Kidney (tissue), 22 donors: ENCODE measurements at places on chromosomes 2 and 18. TPM values are rescaled to one million over a fixed set of nuclear protein-coding genes. Genes with fewer than 3 reads are reported as not detected.

SLC9A4 gene
- 2.8 TPM for total RNA-seq

GDF7 gene
- total RNA-seq, result 12.5 TPM

UGT1A5 gene
- total RNA-seq, result 2.1 TPM

MERTK gene
- 32.2 TPM for total RNA-seq

DES gene
- 74.2 TPM for total RNA-seq

CFAP65 gene
- 2.0 TPM for total RNA-seq

- H3K4me1 ChIP-seq, result peaks cover 3% of the 10 kb centered on the region
- no peaks in the 10 kb centered on the region for H3K27me3 ChIP-seq
- H3K27ac ChIP-seq, result no peak overlapping the region
- no peak overlapping the region for H3K4me3 ChIP-seq
- H3K36me3 ChIP-seq, result no peaks in the 10 kb centered on the region
Measured at GRCh38 chr2:37561615-37562569, 109.5 kb downstream of the CDC42EP3 start.

DNA sequence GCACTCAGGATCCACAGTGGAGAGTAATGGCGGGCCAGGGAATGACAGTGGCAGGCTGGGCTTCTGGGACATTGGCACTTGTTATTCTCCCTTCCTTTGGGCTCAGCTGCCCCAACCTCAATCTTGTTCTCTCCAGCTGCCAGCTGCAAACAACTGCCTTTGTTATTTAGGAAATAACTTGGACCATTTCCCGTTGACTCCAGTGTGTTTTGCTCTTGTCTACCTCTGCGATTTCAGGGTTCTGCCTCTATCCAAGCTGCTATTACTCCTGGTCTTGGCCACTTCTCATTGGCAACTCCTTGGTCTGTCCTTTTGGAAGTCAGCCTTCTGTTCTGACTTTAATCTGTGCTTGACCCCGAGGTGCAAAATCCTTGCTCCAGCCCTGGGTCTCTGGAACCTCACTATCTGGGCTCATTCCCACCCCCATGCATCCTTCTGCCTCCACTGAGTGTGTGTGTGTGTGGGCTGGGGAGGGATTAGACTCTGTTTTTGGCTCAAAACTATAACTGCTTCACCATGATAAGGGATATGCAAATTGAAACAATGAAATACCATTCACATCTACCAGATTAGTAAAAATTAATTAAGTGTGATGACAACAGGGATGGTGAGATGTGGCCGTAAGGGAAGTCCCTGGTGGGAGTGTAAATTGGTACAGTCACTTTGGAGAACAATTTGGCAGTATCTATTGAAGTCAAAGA lies 134.1 kb upstream of the CXCR4 start:
- no peaks in the 10 kb centered on the region for H3K4me1 ChIP-seq
- no peak for DNase-seq
- H3K4me3 ChIP-seq, result no peak overlapping the region
- no peaks in the 10 kb centered on the region for H3K36me3 ChIP-seq

DNA sequence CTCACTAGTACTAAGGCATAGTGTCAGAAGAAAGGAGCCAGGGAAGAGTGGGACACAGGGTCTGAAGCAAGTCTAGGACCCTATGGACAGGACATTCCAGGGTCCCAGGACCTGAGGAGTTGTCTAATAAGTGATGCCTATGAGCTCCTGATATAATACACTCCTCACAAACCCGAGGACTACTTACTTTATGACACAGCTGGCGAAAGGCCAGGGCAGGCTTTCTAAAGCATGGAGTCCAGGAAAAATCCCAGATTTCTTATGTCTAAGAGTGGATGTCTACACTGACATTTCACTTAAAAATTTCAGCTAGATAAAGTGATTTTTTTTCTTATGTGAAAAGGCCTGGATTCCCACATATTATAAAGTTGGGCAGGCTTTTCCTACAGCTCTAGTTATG lies 502.2 kb upstream of the SETBP1 start:
- no peaks in the 10 kb centered on the region for H3K36me3 ChIP-seq
- H3K27me3 ChIP-seq, result no peaks in the 10 kb centered on the region
- no peak overlapping the region for H3K4me3 ChIP-seq
- no peak for DNase-seq
- no peaks in the 10 kb centered on the region for H3K4me1 ChIP-seq

DNA sequence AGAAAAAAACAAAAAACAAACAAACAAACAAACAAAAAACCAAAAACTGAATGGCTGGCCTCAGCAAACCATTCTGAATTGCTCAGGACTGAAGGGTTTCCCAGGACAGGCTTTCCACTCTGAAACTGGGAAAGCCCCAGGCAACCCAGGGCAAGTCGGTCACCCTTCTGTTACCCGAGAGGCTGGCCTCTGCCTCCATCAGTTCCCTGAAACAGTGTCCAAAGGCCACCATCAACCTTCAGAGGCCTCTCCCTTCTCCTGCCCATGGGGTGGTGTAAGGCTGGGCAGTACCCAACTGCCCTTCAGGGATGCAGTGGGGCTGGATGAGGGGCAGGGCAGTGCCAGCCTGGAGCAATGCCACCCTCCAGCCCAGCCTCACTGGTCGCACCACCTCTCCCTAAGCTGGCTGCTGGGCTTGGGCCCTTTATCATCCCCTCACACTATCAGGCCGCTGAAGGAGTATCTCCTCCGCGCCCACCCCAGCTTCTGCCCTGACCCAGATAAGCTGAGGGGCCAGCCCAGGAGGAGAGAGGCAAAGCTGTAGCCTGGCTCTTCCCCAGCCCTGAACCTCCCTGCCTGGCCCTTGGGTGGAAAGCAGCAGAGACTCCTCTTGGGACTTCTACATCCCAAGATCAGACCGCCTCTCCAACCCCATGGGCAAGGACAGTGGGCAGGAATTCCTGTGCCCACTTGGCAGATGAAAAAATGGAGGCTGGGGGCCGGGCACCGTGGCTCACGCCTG lies 35.9 kb downstream of the ZFP36L2 start:
- H3K36me3 ChIP-seq, result no peaks in the 10 kb centered on the region
- H3K4me3 ChIP-seq, result no peak overlapping the region
- no peak for DNase-seq
- no peaks in the 10 kb centered on the region for H3K27me3 ChIP-seq
- H3K4me1 ChIP-seq, result peaks cover 9% of the 10 kb centered on the region
